NCI-H2029 (cell line): ENCODE measurements at places on chromosomes 5 and 9.
A peak's percentile ranks its signal among the peaks of the same experiment; 100 is the strongest.

DNA sequence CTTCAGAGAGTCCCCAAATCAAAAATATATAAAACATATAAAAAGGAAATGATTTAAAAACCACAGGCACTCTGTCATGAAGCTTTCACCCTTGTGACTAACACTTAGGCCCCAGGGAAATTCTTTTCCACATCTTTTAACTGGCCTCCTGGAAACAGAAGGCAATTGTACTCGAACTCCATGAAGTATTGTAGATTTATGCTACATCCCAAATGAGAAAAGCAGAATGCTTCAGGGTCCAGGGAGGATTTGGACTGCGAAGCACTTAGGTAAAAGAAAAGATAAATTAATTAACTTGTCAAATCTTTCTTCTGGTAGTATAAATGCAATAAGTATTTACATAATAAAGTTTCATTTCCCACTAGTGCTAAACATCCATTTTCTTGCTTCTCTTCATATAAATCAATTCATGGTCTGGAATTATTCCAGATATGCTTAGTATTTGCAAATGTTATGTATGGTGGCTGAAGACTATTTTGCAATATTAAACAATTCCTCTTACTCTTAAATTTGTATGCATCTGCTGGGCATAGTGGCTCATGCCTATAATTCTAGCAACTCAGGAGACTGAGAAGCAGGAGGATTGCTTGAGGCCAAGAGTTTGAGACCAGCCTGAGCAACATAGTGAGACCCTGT, 64.9 kb upstream of the ELL2 start:
- no peak for DNase-seq

- DNase-seq = no peak
Observed at GRCh38 chr9:116154334-116154975, 864 bp downstream of the PAPPA start.

- DNase-seq = no peak
Observed at GRCh38 chr5:79535477-79536192, 21.7 kb upstream of the HOMER1 start.

DNA sequence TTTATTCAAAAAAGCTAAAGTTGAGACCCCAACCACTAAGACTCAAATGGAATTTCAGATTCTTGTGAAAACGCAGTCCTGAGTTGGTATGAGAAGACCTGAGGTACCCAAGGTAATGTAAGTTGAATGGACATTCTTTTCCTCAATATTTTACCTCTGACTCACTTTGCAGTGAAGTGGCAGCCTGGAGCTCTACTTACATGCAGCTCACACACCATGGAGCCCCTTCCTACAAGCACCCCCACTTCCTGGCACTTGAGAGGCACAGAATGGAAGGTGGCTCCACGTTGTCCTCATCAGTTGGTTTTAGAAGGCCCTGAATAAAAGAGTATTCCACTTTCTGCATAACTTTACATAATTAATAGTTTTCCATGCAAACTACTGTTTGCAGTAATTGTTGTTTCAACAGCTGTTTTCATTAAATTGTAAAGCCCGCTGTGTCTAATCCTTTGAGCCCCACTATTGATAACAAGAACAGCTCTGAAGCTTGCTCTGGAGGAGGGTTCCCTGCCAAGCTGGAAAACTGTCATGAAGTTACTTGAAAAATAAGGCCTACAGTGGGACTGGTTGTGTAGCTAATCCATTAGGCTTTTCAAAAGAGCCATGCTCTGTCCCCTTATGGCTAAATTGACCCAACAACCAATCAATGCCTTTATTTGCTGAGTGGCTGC, 102.2 kb upstream of the SPATA31D4 start:
- DNase-seq = no peak

DNA sequence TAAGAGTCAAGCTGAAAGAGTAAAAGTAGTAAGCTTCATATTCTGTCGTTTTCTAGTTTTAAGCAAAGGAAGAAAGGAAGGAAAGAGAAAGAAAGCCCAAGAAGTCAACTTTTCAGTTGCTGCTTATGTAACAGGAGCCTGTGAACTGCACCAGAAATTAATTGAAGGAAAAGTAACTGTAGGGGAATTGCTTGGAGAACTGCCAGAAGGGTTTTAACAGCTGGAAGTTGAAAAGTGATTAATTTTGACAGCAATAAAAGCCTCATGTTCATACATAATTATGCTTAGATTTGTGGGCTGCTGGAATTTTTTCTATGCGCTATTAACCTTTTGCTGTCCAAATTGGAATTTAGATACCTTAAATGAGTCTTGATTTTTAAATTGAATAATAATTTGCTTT, 255.7 kb downstream of the ENC1 start:
- DNase-seq = no peak

GRCh38 chr9:127734747-127735529, at the start of gene TOR2A:
Gene TOR2A, minus strand, starts transcription at chr9:127735294. Its CDS starts 24 bp downstream, at chr9:127735270.
- peak; percentile 98 for DNase-seq

- no peak for DNase-seq
Observed at GRCh38 chr9:128103589-128103962, 24.0 kb downstream of the PTGES2 start.

DNA sequence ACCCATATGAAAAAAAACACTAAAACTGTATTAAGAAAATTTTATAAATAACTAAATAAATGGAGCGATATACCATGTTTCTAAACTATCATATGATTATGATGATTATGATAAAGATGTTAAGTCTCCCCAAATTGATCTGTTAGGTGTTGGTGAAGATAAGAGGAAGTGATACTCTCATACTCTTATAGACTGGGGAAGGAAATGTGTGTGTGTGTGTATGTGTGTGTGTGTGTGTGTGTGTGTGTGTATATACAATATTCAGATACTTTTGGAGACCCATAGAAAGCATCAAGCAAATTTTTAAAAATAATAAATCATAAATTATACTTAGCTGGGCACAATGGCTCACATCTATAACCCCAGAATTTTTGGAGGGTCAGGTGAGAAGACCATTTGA, 62.9 kb downstream of the TMEM232 start:
- no peak for DNase-seq

- no peak for DNase-seq
Observed at GRCh38 chr5:68216245-68217046, 890 bp downstream of the PIK3R1 start.

DNA sequence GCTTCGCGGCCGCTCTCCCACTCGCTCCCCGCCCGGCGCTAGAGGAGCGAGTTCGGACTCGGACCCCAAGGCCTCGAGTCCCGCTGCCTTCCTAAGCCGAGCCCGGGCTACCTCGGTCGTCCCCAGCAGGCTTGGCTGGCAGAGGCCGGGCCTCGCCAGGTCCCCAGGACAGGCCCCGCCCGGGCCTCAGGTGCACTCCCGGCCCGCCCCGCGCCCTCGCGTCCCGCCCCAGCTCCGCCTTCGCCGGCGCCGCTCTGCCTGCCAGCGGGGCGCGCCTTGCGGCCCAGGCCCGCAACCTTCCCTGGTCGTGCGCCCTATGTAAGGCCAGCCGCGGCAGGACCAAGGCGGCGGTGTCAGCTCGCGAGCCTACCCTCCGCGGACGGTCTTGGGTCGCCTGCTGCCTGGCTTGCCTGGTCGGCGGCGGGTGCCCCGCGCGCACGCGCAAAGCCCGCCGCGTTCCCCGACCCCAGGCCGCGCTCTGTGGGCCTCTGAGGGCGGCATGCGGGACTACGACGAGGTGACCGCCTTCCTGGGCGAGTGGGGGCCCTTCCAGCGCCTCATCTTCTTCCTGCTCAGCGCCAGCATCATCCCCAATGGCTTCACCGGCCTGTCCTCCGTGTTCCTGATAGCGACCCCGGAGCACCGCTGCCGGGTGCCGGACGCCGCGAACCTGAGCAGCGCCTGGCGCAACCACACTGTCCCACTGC, at the start of gene SLC22A5:
Gene SLC22A5, plus strand, starts transcription at position 237 of the 707 bp plus-strand sequence. Its CDS starts 263 bp downstream, at position 500.
- peak; percentile 49 for DNase-seq

DNA sequence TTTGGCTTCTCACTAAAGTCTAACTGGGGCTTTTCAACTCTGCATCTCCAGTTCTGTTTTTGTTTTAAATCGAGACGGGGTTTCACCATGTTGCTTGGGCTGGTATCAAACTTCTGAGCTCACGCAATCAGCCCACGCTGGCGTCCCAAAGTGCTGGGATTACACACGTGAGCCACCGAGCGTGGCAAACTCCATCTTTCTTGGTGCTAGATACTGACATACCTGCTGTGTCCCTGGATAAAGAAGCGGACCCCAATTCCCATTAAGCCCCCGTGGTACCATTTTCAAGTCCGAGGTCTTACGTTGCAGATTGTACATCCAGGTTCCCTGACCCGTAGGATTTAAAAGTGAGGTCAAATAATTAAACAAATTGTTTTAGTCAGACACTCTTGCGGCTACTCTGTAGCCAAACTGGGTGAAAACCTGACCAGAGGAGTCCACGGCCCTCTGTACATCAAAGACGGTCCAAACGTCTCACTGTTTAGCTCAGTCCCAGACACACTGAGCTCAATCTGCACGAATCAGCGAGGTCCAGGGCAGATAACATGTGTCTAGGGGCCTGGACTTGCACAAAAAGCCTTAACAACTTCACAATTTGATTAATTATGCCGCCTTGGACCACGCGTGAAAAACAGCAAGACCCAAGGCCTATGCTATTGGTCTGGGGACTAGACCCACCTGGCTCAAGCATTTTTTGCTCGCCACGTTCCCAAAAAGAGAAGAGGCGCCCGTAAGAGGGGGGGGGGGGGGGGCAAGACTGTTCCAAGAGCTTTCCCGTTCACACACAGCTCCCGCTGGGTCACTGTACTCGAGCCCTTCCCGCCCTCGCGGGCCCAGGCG, 727 bp upstream of the DNAJA1 start:
- DNase-seq = no peak

GRCh38 chr5:149490599-149491485, 60.4 kb downstream of the CSNK1A1 start:
- DNase-seq = no peak

DNA sequence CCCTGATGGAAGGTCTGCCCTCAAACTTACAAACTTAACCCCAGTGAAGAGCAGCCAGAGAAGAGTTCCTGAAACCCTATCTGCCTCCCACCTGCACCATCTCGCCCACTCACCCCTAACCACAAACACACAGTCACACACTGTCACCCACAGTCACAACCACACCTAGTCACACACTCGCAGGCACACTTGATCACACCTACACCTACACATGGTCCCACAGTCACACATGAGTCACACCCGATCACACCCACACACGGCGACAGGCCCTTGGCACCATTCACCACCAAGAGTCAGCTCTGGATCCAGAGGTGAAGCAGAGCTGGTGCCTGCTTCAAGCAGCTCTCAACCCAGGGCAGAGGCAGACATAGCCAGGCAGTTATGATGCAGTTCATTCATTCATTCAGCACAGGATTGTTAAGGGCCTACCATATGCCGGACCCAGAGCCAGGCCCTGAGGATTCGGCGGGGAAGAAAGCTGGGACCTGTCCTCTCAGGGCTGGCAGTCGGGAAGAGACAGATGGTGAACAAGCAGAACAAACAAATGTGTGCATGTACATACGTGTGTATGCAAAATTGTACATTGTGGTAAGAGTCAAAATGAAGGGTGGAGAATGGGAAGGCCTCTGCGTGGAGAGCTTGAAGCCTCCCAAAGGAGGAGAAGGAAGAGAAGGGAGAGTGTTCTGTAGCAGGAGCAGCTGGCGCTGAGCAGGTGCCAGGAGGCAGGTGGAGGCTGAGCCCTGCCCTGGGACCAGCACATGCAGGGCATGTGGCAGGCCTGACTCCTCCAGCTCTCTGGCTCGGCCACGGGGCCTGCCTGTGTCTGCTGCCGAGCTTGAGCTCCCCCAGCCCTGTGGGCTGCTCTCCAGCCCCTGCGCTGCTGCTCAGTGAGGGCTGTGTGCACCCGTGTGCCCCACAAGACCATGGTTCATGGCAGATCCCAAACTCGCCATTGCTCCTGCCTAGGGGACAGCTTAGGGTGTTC, 6.4 kb downstream of the TSPAN17 start:
- DNase-seq = no peak

DNA sequence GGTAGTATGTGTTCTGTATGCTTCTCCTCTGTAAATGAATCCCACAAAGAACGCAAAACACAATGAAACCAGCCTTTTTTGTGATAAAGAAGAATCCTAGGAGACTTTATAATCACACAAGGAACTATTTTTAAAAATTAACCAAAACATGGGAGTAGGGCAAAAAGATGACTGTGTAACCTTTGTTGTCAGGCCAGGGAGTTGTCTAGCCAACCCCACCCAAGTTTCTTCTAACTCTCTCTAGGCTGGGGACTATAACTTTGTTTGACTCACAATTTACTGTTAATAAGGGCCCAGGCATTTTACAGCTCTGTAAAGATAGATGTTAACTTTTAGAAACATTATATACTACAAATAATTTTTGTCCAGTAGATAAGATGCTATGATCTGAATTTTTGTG, 176.1 kb downstream of the ADAMTS12 start:
- DNase-seq = no peak

GRCh38 chr5:122354293-122354692, 42.3 kb downstream of the SNCAIP start:
- DNase-seq = no peak

DNA sequence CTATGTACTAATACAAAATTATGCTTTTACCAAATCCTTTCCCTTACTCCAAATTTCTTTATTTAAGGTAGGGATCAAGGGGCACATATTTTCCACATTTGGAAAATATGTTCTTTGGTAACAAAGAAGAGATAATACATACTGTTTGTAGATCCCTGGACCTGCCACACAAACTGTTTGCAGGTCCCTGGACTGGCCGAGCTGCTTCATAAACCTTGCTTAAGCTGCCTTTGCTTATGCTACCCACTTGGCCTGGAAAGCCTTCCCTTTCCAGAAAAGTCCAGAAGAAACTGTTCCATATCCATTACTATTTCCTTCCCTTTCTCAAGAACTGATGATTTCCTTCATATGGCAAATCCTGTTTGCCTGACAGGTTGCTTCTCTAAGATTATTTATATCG, 22.6 kb upstream of the DMXL1 start:
- no peak for DNase-seq

DNA sequence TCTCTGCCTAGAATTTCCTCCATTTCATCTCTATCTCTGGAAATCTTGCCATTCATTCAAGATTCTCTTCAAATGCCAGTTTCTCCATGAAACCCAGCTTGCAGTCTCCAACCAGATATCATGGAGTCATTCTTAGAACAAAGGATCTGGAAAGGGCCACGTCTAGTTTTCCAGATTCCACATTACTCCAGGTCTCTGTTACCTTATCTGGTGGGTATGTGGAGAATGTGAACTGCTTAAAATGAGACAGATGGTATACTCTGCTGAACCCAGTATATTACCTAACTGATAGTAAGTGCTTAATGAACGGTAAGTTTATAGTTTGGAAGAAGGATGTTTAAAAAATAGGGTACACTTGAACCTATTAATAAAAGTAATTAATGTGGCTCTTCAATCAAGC, 52.3 kb upstream of the ZSWIM6 start:
- no peak for DNase-seq

GRCh38 chr5:92514896-92515295, 1066.1 kb downstream of the NR2F1-AS1 start:
- DNase-seq = no peak

GRCh38 chr9:84668196-84669012, 1.1 kb upstream of the NTRK2 start:
- DNase-seq = peak; percentile 5

GRCh38 chr5:1007221-1007680, 1.4 kb upstream of the NKD2 start:
- DNase-seq = no peak

- no peak for DNase-seq
Observed at GRCh38 chr5:83701886-83702285, 18.8 kb downstream of the HAPLN1 start.

GRCh38 chr5:37954561-37954960, 114.7 kb upstream of the GDNF start:
- DNase-seq = no peak

- no peak for DNase-seq
Observed at GRCh38 chr9:109447329-109448076, 50.6 kb downstream of the PTPN3 start.

- DNase-seq = peak; percentile 84
Observed at GRCh38 chr9:112308588-112308987, 24.8 kb downstream of the PTBP3 start.

GRCh38 chr5:159010661-159011442, 88.9 kb downstream of the EBF1 start:
- DNase-seq = no peak
